ENCODE measurements at places on chromosomes 2 and 18.

- no peak for DNase-seq
Measured at GRCh38 chr2:198499539-198499938, 695.1 kb downstream of the PLCL1 start.

- DNase-seq, result peak; percentile 61
Measured at GRCh38 chr2:67108231-67108630, 288.9 kb upstream of the ETAA1 start.

- DNase-seq, result no peak
Measured at GRCh38 chr2:226838722-226839121, 2.9 kb downstream of the RHBDD1 start.

- no peak for DNase-seq
Measured at GRCh38 chr2:124286089-124286783, 261.1 kb downstream of the CNTNAP5 start.

- DNase-seq, result no peak
Measured at GRCh38 chr2:60715561-60715960, 40.5 kb upstream of the PAPOLG start.

DNA sequence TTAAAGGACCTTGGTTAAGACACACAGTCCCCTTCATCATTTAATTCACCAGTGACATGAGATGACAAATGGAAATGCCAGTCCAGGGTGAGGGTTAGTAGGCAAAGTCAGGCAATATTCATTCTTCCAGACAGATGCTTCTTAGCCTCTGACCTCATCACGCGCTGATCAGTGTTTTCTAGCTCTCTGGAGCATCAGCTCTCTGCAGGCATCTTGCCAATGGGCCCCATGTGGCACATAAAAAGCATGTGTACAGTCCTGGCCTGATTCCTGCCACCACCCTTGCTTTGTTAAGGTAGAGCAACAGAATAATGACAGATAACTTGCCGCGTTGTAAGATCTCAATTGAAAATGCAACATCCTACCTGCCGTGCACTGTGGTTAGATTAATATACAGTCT lies 20.3 kb upstream of the NPAS2 start:
- no peak for DNase-seq

DNA sequence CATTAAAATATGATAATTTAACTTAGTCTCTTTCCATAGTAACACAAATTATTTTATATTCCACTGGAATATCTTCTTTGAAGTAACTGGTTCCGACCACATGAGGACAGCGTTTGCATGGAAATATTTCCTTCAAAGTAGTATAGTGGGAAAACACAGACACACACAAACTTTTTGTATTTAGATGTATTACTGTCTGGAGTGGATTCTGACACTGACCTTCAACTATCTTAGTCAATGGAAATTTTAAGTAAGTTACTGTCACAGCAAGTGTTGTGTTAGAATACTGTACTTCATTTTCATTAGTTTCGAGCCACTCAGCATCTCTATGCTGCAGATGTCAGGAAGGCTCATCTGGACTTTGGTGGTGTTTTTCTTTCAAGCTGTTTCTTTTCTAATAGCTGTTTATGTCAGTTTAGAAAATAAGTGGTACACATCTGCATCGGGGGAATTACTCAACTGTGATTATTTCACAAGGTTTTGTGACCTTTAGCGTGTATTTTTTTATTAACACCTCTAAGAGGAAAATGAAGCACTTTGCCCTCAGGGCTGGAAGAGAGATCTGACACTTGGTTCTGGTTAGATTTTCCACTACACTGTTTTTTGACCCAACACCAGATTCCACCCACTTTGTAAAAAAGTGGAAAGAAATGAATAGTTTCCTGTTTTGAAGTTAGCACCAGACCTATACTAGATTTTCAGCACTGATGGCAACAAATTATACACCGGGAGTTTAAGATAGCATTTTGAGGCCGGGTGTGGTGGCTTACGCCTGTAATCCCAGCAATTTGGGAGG lies 18.9 kb upstream of the THOC1 start:
- no peak for DNase-seq

GRCh38 chr18:4734903-4735302 lies 279.8 kb upstream of the DLGAP1 start:
- DNase-seq, result no peak

DNA sequence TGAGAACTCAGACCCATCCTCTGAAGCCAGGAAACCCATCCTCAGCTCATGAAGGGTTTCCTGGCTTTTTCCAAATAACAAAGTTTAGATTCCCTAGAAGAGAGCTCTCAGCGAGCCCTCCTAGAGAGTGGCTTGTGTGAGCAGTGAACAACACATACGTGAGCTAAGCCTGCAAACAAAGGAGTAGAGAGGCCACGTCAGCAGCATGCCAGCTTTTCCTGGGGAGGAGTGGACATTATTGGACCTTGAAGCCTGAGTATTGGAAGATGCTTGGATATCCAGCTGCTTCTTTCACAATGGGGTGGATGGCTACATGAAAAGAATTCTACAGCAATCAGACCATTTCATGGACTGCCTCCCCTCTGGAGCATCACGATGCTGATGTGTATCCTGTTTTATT lies 21.1 kb downstream of the KIF5C start:
- no peak for DNase-seq

DNA sequence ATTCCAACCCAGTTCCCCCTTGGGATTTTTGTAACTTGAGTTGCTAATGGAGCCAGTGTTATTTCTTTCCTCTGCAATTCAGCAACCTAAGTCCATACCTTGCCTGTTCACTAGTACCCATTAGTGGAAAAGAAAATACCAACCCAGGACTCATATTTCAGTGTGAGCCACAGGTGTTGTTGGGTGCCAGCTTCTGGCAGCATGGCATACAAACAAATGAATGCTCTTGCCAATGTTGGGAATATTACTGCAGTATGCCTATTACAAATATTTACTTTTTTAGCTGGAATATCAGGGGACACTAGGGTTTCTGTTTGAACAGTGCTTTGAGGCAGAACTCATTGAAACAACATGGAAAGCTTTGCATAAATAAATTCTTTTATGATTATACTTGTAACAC lies 130.2 kb downstream of the NCKAP5 start:
- no peak for DNase-seq

GRCh38 chr2:191148791-191149190 lies 2.0 kb downstream of the STAT4 start:
- no peak for DNase-seq

- DNase-seq, result no peak
Measured at GRCh38 chr2:240390091-240391073, 45.1 kb upstream of the GPC1 start.

Data from NCI-H1417 treated with DMSO at 0.1 percent for 48 hours (cell line).